ENCODE measurements at places on chromosomes 6 and 20. TPM values are rescaled to one million over a fixed set of nuclear protein-coding genes. Genes with fewer than 3 reads are reported as not detected.

GRCh38 chr6:20853828-20854227 lies 319.6 kb downstream of the CDKAL1 start:
- H3K27ac ChIP-seq, result no peak overlapping the region
- H3K27me3 ChIP-seq, result no peaks in the 10 kb centered on the region
- H3K36me3 ChIP-seq, result no peaks in the 10 kb centered on the region
- no peak overlapping the region for H3K4me3 ChIP-seq
- no peaks in the 10 kb centered on the region for H3K4me1 ChIP-seq

GRCh38 chr20:61558726-61559125 lies 306.7 kb downstream of the CDH4 start:
- no peak overlapping the region for H3K4me3 ChIP-seq
- no peak for DNase-seq
- H3K27me3 ChIP-seq, result no peaks in the 10 kb centered on the region
- H3K36me3 ChIP-seq, result no peaks in the 10 kb centered on the region
- H3K4me1 ChIP-seq, result no peaks in the 10 kb centered on the region
- no peak overlapping the region for H3K27ac ChIP-seq

- no peaks in the 10 kb centered on the region for H3K4me1 ChIP-seq
- no peak overlapping the region for H3K27ac ChIP-seq
- H3K27me3 ChIP-seq, result no peaks in the 10 kb centered on the region
- H3K36me3 ChIP-seq, result no peaks in the 10 kb centered on the region
- no peak for DNase-seq
- H3K4me3 ChIP-seq, result no peak overlapping the region
These were observed 854.2 kb downstream of the PHF3 start for GRCh38 chr6:64489763-64490162.

DNA sequence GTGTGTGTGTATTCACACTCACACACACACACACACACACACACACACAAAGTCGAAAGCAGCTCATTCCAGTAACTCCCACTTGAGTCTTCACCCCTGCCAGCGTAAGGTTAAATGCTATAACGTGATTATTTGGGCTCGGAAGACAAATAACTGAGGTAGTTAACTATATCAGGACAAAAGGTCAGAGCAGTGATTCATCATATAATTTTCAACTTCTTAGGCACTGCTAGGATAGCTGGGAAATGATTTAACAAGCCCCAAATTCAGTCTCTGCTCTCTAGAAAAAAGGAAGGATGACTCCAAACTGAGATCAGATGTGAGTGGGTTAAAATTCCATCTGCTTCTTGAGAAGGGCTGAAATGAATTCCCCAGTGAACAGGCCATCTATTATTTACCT lies 30.7 kb downstream of the HDGFL1 start:
- H3K27me3 ChIP-seq, result no peaks in the 10 kb centered on the region
- no peak overlapping the region for H3K4me3 ChIP-seq
- no peaks in the 10 kb centered on the region for H3K36me3 ChIP-seq
- no peak overlapping the region for H3K27ac ChIP-seq
- H3K4me1 ChIP-seq, result no peaks in the 10 kb centered on the region

- H3K4me3 ChIP-seq, result no peak overlapping the region
- no peaks in the 10 kb centered on the region for H3K27me3 ChIP-seq
- H3K4me1 ChIP-seq, result peaks cover 3% of the 10 kb centered on the region
- no peaks in the 10 kb centered on the region for H3K36me3 ChIP-seq
- H3K27ac ChIP-seq, result no peak overlapping the region
These were observed 24.0 kb upstream of the ZMYND8 start for GRCh38 chr20:47380481-47380880.

DNA sequence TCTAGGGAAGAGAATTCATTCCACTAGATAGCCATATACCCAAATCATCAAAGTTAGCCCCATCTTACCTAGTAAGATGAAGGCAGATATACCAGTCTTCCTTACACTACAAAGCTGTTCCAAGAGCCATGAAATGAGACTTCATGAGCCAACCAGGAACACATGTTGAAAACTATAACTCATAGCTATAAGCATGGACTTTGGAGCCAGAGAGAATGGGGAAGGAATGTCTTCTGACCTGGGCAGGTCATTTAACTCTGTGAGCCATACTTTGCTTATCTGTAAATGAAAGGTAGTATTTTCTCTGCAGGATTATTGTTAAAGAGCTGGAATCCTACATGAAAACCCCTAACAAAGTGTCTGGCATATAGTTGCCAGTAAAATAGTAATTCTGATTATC lies 27.3 kb downstream of the ADGRF5 start:
- no peak for DNase-seq
- H3K4me1 ChIP-seq, result peaks cover 11% of the 10 kb centered on the region
- H3K4me3 ChIP-seq, result no peak overlapping the region
- no peaks in the 10 kb centered on the region for H3K27me3 ChIP-seq

- H3K36me3 ChIP-seq, result no peaks in the 10 kb centered on the region
- H3K4me3 ChIP-seq, result peak overlapping the region; percentile 90
- DNase-seq, result peak; percentile 61
- no peaks in the 10 kb centered on the region for H3K27me3 ChIP-seq
- peak overlapping the region; percentile 80 for H3K27ac ChIP-seq
These were observed 1.2 kb downstream of the PM20D2 start for GRCh38 chr6:89146718-89147700.

DNA sequence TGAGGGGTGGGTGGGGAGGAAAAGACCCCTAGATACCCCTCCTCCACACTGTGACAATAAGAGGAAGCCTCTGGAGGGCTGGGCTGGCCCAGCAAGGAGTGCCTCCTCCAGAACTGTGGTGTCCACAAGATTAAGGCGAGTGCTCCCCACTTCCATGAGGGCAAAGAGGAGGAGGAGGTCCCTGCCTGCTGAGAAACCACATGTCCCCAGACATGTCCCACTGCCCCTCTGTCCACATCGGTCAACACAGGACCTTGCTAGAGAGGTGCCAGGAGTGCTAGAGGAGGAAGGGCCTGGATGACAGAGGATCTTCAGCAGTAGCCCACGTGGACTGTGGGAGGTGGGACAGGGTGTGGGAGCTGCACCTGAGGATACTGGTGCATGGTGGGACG lies 3.1 kb downstream of the RAET1G start:
- peaks cover 5% of the 10 kb centered on the region for H3K27me3 ChIP-seq
- H3K4me1 ChIP-seq, result peaks cover 2% of the 10 kb centered on the region
- H3K36me3 ChIP-seq, result no peaks in the 10 kb centered on the region
- H3K27ac ChIP-seq, result no peak overlapping the region

DNA sequence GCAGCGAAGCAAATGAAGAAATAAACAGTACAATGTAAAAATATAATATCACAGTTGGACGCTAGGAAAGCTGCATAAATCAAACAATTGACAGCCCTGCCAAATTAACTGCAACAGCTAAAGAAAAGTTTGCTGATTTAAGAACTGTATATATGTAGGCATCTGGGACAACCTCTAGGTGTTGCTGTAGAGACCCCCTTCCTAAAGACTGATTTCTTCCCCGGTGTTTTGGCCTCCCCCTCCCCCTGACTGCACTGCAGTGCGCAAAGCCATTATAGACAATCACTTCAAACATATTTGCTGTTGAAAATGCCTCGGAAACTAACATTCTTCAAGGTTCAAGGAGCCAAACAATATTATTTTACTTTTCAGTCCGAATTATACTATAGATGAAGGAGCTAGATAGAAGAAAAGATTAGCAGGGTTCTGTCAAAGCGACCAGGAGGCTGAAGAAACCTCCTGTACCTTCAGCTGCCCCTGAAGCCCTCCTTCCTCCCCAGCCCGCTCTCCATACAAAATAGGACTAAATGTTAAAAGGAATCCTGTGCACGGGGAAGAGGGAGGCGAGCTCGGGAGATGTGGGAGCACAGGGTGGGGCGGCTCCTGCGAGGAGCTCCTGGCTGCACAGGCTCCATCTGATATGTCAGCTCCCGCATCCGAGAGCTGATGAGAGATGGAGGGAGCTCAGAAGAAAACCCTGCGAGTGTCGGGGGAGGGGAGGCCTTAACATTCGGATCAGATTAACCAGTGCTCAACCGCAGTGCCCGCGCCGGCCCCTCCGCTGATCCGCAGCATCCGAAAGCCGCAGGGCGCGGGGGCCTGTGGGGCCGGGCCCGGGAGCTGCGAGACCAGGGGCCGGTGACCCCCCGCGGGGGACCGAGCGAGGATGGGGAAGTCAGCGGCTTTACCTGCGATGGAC lies 822 bp downstream of the ELOVL4 start:
- no peaks in the 10 kb centered on the region for H3K4me1 ChIP-seq
- H3K4me3 ChIP-seq, result peak overlapping the region; percentile 52
- H3K27ac ChIP-seq, result no peak overlapping the region
- DNase-seq, result peak; percentile 67
- no peaks in the 10 kb centered on the region for H3K27me3 ChIP-seq
- no peaks in the 10 kb centered on the region for H3K36me3 ChIP-seq

DNA sequence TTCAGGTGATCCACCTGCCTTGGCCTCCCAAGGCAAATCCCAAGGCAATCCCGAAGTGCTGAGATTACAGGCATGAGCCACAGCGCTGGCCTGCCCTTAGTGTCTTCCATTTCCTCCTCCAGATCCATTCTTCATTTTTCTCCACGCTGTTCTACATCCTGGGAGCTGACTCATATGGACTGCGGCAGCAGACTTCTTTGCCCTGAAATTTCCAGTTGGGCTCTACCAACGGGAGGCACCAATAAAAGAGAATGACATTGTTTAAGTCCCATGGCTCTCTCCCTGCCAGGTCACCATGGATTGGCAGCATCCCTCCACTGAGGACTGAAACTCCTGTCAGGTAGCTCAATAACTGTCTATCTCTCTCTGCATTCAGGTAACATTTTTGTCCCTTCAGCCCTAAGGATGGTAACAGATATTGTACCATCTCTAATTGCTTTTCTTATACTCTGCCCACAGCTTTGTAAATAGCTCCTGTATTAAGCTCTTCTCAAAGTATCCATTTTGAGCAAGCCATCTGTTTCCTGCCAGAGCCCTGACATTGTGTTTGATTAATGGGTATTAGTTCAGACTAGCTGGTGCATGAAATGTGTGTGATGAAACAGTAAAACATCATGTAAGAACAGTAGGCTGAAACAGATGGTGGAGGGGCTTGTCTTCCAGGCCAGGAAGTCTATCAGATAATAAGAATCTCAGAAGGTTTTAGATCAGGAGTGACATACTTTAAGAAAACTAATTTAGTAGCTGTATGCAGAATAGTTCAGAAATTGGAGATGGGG lies 3.6 kb downstream of the TBCC start:
- H3K36me3 ChIP-seq, result no peaks in the 10 kb centered on the region
- peak; percentile 73 for DNase-seq
- H3K4me1 ChIP-seq, result peaks cover 6% of the 10 kb centered on the region
- H3K27ac ChIP-seq, result no peak overlapping the region
- no peak overlapping the region for H3K4me3 ChIP-seq

- H3K36me3 ChIP-seq, result no peaks in the 10 kb centered on the region
- no peaks in the 10 kb centered on the region for H3K27me3 ChIP-seq
- DNase-seq, result no peak
- H3K4me1 ChIP-seq, result no peaks in the 10 kb centered on the region
These were observed 140.9 kb downstream of the GRIK2 start for GRCh38 chr6:101534386-101534785.

DNA sequence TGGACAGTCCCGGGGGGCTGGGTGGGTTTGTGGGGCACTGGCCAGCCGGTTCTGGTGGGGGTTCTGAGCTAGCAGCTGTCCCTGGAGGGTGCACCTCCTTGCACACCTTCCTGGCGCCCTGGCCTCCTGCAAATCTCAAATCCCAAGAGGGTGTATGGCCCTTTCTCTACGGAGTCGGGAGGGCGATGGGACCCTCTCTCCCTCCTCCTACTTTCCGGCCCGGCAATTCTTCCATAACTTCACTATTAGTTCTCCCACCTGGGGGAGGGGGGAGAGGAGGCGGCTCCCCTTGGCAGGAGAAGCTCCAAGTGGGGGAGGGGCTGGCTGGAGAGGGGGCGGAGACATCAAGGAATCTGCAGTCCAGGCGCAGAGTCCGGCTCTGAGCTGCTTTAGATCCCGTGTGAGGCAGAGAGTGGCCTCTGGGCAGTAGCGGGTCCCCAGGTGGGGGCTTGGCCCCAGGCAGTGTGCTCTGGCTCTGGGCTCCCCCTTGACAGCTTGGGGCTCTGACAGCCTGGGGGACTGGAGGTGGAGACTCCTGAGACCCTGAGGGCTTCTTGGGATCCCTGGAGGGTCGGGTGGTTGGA lies 1.4 kb upstream of the LAMA5 start:
- DNase-seq, result peak; percentile 78
- no peaks in the 10 kb centered on the region for H3K36me3 ChIP-seq
- peak overlapping the region; percentile 44 for H3K4me3 ChIP-seq
- H3K4me1 ChIP-seq, result peaks cover 54% of the 10 kb centered on the region

TOMM6 gene
- 150 TPM for total RNA-seq

PDYN gene
- not detected for total RNA-seq

LPA gene
- total RNA-seq, result not detected

Data from kidney (tissue), 22 donors.